Thyroid gland (tissue), 4 donors: ENCODE measurements at places on chromosomes 3 and 15. TPM values are rescaled to one million over a fixed set of nuclear protein-coding genes. Genes with fewer than 3 reads are reported as not detected.

- no peaks in the 10 kb centered on the region for H3K4me1 ChIP-seq
- H3K27ac ChIP-seq: no peak overlapping the region
- DNase-seq: peak; percentile 84
Measured at GRCh38 chr3:143674100-143674968, 173.9 kb downstream of the SLC9A9 start.

GRCh38 chr3:168612671-168613070 lies 516.9 kb upstream of the GOLIM4 start:
- no peak for DNase-seq
- H3K4me3 ChIP-seq: no peak overlapping the region
- H3K27ac ChIP-seq: no peak overlapping the region
- H3K4me1 ChIP-seq: no peaks in the 10 kb centered on the region

DNA sequence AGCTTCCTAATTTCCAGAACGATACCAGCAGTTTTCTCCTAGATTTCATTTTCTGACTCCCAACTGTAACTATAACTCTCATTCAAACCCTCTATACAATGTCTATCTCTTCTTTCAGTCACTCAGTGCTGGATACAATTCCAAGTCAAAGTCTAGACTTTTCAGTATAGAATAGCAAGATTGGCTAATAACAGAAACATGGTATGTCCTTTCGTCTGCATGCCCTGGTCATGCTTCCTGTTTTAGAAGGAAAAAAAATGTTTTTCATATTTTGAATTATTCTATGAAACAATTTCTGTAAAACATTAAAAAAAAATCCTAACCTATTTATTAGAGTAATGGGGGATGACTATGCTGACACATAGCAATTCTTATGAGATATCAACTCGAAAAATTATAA lies 180.0 kb downstream of the KCNAB1 start:
- H3K4me1 ChIP-seq: peaks cover 59% of the 10 kb centered on the region
- no peaks in the 10 kb centered on the region for H3K36me3 ChIP-seq
- no peak for DNase-seq
- H3K27ac ChIP-seq: peak overlapping the region; percentile 10
- no peak overlapping the region for H3K4me3 ChIP-seq

- no peaks in the 10 kb centered on the region for H3K36me3 ChIP-seq
- no peaks in the 10 kb centered on the region for H3K27me3 ChIP-seq
- no peak for DNase-seq
- no peak overlapping the region for H3K4me3 ChIP-seq
Measured at GRCh38 chr15:35460616-35461015, 85.3 kb downstream of the DPH6 start.

DNA sequence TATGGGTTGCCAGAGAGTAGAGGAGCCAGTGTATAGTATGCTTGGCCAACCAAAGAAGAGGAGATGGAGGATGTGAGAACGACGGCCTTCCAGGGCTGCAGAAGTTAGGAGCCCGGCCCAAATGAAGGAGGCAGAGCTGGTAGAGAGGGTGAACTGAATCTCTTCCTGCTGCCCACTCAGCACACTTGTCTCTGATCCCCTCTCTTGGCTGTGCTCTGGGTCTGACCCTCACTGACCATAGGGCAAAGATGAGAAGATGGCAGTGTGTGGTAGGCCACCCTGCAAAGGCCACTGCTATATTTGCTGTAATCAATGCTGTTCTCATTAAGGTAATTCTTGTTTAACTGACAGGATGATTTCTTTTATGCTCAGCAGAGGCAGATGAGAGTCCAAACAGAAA lies 256.0 kb downstream of the OCA2 start:
- DNase-seq: no peak
- no peaks in the 10 kb centered on the region for H3K36me3 ChIP-seq
- no peak overlapping the region for H3K4me3 ChIP-seq
- H3K27me3 ChIP-seq: no peaks in the 10 kb centered on the region

DNA sequence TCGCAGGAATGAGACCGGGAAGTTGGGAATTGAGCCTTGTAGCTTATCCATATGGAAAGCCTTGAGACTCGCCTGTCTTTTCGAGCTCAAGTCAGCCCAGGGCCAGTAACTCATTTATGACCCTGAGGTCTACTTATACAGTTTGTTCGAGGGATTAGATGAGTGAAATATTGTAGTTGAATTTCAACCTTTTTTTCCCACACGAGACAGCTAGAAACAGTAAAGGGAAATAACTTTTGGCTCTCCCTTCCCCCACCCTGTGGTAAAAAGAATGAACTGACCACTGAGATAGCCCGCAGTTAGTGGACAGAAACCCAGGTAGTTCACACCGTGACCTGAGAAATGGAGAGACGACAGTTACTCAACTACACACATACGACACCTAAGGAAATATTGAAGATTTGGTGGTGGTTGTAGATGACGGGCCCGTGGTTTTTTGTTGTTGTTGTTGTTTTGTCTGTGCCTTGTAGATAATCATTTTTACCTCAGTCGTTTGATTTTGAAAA lies 841 bp downstream of the EIF3J start:
- H3K4me3 ChIP-seq: peak overlapping the region; percentile 92
- H3K27ac ChIP-seq: peak overlapping the region; percentile 99
- no peaks in the 10 kb centered on the region for H3K36me3 ChIP-seq
- DNase-seq: no peak
- no peaks in the 10 kb centered on the region for H3K27me3 ChIP-seq

DNA sequence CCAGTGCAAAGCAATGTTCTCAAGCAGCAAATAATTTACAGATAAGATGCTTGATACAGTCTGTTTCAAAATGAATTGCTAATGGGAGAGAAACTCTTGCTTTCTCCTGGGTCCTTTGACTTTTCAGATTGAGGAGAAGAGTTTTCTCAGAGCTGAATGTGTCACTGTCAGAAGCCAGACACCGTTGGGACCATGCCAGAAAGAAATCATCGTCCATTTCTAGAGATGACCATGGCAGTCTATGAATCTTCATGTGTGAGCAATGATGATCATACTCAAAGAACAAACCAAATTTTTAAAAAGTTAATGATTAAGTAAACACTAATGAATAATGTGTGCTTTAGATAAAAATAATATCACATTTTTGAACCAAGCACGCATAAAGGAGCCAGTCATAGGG lies 77.6 kb downstream of the ZNF385D start:
- H3K36me3 ChIP-seq: no peaks in the 10 kb centered on the region
- no peaks in the 10 kb centered on the region for H3K4me1 ChIP-seq
- no peak for DNase-seq
- H3K27ac ChIP-seq: no peak overlapping the region

Gene ZPLD1
- not detected for total RNA-seq

Gene CLDN18
- total RNA-seq: not detected

Gene TMEM212
- total RNA-seq: not detected

Gene DISP2
- 0.81 TPM for total RNA-seq

Gene PSMA4
- total RNA-seq: 139 TPM
